ENCODE measurements at places on chromosomes 5 and 9. TPM values are rescaled to one million over a fixed set of nuclear protein-coding genes. Genes with fewer than 3 reads are reported as not detected.

Gene ZNF367
- total RNA-seq = 6.3 TPM

Gene IFNA21
- not detected for total RNA-seq

Gene QSOX2
- 5.1 TPM for total RNA-seq

Gene MLANA
- not detected for total RNA-seq

Gene BBLN
- 26.3 TPM for total RNA-seq

Gene PCDHB3
- total RNA-seq = 1.1 TPM

GRCh38 chr9:100357501-100357900 is 4.8 kb upstream of the TEX10 start:
- DNase-seq = peak; percentile 11

DNA sequence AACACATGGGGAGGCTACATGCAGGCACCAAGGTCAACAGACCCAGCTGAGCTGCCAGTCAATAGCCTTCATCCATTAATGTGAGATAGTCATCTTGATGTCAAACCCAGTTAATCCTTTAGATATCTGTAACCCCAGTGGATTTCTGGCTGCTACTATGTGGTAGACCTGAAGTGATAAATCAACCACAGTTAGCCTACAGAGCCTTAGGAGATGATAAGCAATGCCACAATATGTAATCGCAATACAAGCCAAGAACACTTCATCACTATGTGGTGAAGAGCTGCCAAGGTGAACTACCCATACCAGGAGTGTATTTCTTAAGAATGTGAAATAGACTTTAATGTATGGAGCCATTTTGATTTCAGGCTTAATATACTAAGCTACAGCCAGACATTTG is 1175.5 kb downstream of the DTWD2 start:
- no peak for DNase-seq

DNA sequence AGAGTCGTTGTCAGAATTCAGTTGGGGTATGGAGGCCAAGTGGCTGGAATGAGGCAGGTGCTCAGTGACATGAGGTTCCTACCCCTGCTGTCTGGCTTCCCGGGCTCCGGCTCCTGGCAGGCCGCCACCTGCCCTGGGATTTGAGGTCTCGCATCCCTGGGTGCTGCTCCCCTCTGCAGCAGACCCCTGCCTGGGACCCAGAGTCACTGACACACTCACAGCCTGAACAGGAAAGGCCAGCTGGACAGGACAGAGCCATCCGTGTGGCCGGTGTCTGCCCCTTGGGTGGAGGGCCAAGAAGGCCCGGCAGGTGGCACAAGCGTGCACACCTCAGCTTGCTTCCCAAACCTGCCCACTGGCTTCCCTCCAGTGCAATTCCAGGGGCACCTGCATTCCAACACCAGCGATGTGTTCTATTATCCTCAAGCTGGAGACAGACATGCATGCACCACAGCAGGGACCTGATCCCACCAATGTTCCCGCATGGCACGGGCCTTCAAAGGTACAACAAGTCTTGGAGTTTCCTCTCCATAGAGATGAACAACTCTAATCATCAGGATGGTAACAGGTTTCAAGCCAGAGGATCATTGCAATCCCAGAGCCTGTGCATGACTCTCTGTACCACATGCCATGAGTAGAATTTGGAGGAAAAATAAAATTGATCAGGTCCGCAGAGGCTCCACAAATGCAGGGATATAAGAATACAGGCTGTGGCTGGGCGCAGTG is 45.6 kb upstream of the RNF130 start:
- DNase-seq = no peak

DNA sequence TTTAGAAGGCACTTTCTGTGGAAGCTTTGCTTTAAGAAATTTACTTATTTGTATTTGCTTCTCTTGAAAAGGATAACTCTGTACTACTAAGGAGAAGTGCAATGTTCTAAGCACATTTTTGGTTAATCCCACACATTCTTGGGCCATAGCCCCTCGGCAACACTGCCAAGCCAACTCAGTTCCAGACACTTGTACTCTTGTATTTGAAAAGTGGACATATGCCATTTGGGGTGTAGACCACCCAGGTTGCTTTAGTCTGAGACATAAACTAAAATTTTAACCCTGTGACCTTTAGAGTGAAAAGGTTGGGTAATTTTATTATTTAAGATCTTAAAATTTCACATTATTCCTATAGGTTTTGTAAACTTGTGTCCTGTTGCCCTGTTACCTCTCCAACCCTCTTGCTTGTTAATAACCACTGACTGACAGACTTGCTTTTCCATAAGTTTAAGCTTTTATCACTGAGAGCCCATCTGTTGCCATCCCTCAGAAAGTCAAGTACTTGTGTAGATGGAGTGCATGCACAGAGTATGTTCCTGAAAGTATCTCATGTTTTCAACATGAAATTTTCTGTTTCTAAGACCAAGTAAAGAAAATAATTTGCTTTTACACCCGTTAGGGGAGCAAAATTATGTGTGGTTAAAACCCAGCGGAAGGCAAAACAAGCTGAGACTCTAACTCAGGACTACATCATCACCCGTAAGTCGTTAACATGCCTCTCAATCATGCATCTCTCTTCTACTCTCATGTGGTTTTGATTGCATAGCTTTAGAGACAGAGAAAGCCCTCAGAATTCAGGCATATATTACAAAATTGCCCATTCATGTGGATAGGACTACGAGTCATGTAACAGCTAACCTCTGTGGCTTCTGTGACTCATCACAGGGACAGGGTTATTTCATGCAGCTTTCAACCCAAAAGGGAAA is 117.3 kb downstream of the GDNF start:
- peak; percentile 40 for DNase-seq

DNA sequence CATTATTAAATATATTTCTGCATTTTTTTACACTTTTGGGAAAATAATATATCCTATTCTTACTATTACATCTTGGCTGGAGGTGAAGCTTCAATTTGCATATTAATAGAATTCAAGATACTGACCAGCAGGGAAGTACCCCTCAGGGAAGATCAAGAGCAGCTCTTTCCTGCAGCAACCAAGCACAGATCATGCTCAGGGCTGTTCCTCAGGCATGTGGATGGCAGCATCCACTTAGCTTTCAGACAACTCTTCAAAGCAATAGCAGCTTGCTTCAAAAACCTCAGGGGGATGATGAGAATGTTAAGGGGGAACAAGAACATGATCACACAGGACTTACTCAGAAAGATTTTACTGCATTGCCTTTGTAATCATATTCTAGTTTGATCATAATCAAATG is 731.8 kb downstream of the SEMA5A start:
- no peak for DNase-seq

- DNase-seq = no peak
Measured at GRCh38 chr5:77864997-77865396, 88.9 kb upstream of the TBCA start.

DNA sequence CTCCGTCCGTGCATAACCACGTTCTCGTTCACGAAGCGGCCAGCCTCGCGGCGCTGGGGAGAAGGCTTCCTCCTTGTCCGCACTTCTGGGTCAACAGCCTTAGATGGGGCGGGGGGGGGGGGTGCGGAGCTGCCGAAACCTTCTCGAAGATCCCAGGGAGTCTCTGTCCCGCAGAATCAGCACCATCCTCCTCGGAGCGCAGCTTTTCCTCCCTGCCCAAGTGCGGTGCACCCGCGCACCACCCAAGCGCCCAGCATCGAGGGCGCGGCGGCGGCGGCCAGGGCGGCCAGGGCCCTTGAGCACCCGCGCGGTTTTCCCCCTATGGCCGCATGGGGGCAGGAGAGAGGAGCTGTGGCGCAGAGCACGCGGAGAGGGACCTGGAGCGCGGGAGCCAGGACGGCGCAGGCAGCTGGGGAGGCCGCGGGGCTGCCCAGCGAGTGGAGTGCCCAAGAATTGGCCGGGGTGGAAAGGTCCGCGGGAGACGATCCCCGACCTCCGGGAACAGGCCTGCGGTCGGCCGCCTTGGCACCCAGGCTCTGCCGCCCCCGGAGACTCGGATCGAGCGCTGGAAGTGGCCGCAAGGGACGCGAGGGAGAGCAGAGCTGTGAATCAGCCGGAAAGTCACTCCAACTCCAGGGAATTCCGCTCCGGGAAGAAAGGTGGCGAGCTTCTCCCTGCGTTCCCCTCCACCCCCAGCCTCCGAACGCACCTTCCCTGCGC is 43.1 kb downstream of the TMEM174 start:
- peak; percentile 33 for DNase-seq

DNA sequence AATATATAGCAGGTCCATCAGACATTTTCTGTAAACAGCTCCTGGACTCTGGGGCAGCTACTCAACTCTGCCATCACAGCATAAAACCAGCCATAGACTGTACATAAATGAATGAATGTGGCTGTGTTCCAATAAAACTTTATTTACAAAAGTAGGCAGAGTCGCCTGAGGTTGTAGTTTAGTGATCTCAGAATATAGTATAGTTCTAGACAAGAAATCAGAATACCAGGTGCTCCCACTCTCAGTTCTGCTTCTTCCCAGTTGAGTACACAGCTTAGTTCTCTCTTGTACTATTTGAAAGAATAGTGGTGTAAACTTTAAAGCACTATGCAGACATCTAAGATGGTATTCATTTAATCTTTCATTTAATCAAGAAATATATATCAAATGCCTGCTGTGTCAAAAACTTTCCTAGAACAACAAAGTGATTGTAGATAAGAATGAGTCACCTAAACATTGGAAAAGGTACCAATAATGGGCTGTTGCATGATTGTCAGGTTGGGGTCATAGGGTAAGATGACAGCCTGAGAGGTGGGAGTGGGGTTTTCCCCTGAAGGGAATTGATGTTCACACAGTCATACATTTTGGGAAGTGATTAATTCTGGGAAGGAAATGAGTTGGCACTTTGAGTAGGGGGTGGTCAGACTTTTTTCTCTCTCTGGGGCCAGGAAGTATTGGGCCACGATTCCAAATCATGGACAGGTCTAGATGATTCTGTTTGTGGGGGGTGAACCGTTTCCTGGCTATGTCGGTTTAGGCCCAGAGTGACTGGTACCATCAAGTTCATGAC is 37.0 kb downstream of the TNFSF8 start:
- DNase-seq = peak; percentile 90

DNA sequence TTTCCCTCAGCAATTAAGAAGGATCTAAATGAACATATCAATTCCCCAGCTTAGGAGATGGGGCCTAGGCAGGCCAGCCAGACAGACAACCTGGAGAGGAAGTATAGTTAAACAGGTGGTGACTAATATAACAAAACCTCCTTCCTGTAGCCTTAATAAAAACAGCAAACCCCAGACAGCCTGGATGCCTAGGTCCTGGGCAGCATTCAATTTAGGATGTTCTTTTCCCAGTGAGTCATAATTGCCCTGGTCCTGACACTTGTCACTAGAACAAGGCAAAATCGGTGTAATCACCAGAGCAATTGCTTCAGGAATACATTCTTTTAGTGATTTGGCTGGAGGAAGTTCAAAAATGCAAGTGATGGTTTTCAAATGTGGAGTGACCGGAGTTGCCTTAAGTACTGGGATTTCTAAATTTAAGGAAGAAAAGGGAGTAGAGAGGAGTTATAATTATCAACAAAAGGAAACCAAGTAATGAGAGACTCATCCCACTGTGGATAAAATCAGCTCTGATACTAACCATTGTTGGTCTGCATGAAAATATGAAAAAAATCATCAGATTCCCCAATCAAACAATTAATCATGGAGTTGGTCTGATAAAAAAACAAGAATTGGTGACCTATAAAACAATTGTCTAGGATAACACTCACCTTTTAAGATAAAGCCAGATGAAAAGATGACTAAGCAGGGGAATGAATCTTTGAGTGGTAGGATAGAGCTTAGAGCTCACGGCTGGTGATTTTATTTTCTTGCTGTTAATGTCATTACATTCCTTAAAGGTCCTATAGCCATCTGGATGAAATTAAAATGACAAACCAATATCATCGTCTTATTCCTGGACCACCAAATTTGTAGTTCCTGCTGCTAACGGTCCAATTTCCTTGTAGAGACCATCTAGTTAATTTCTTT is 39.0 kb upstream of the TARS1 start:
- DNase-seq = peak; percentile 93

DNA sequence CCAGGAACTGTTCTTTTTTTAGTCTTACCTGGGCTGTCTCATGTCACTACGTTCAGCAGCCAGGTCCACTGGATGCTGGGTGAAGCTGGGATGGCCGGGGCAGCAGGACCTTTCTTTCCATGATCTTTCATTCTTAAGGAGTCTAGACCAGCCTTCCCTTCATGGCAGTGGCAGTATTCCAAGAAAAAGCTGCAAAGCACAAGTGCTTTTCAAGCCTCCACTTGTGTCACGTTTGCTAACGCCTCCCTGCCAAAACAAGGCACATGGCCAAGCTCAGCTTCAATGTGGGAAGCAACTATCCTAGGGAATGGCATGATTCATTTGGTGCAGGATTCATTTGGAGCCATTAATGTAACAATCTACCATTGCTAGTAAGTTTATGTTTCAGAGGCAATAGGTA is 94.8 kb downstream of the RCL1 start:
- DNase-seq = no peak

GRCh38 chr5:139760066-139761056 is 35.2 kb upstream of the PSD2 start:
- no peak for DNase-seq

GRCh38 chr9:6428940-6429889 is 16.2 kb downstream of the UHRF2 start:
- DNase-seq = no peak

DNA sequence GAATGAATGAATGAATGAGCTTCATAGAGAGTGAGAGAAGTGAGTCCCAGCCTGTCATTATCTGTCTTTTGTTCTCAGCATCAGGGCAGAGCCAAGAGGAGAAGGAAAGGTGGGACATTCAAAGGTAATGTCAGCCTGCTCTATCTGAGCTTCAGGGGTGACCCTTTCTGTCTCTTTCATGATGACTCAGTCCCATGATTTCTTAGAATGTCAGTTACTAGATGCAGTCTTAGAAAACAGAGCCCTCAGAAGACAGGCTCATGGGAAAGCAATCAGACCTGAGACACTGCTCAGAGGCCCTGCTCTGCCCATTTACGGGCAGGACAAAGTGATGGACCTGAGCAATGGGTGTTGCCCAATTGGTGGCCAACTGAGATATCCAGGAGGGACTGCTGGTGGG is 1.1 kb downstream of the SPATA31D1 start:
- no peak for DNase-seq

DNA sequence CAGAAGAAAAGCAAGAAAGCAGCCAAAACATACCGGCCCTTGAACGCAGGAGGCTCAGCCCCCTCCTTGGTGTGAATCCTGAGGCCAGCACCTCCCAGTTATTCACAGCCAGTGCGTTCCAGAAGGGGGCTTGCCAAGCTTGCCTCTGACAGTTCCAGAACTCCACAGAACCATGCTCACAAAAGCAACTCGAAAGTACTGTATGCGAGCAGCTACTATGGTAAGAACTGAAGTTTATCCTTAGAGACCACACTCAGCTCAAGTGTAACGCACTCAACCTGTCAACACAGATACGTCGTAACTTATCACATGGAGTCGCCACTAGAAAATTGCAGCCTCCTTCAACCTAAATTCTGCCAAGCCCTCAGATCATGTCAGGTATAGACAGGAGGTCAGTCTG is 1.4 kb downstream of the UBAC1 start:
- DNase-seq = no peak

Data from dermis microvascular lymphatic vessel endothelial cell (primary cell).